G401 (cell line): ENCODE measurements at places on chromosomes 3 and 15.
A peak's percentile ranks its signal among the peaks of the same experiment; 100 is the strongest.

- DNase-seq = no peak
These were observed 101.9 kb downstream of the SERPINI1 start for GRCh38 chr3:167837466-167837865.

- DNase-seq = no peak
These were observed 2.1 kb downstream of the RNU5B-1 start for GRCh38 chr15:65306551-65306950.

DNA sequence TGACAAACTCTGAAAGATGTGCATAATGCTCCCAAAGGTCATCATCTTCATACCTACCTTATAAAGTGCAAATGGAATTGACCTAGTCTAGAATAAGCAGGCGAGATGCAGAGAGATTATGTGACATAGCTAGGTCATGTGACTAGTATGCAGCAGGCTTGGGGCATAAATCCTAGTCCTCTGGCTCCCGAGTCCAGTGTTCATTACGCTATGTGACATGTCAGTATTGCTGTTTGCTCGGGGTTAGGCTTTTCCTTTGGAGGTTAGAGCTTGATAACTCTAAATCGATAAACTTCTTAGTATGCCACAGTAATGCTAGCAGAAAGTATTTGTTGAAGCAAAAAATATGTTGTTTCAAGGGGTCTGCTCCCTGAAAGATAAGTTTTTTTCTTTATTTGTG lies 481.7 kb upstream of the TPRG1 start:
- no peak for DNase-seq

- peak; percentile 69 for DNase-seq
These were observed at the start of gene MAP6D1 for GRCh38 chr3:183825456-183826161. TSS of gene MAP6D1 (minus strand) at chr3:183825577. CDS start at chr3:183825547, 30 bp downstream.
